CD8-positive, alpha-beta memory T cell (primary cell): ENCODE measurements at places on chromosomes 5 and 9. TPM values are rescaled to one million over a fixed set of nuclear protein-coding genes. Genes with fewer than 3 reads are reported as not detected.

DNA sequence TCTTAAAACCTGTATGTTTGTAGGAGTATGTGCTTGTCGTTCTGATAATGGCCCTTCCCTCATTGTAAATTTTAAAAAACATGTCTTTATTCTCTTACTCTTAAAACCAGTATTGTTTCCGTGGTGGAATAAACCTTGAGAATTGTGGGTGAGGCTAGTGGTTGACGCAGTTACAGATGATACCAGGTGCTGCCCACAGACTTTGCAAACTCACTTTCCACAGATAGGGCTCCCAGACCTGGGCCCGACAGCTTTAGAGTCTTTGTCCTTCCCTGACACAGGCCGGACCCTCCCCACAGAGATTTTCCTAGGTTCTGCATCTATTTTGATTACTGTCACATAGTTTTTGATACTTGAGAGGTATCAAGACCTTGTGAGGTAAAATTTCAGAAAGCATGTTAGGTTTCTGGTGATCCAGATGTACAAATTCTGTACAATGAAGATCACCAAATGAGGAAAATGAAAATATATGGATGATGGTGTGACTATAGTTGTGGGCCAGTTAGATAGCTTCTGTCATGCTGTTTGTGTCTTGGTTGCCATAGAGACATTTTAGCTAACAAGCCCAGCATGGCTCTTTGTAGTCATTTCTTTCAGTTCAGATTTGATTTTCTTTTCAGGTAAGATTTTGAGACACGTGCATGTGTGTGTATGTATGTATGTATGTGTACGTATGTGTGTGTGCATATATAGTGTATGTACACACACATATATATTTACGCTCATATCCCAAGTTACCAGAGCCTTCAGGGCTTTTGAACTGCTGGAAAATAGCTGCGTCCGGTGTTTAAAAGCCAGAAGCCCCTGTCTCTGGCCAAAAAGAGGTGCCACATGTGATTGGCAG is 33.8 kb downstream of the DMRT1 start:
- no peak overlapping the region for H3K27ac ChIP-seq
- no peak overlapping the region for H3K4me3 ChIP-seq
- no peak for DNase-seq
- H3K36me3 ChIP-seq = no peaks in the 10 kb centered on the region
- no peaks in the 10 kb centered on the region for H3K4me1 ChIP-seq

- no peak overlapping the region for H3K4me3 ChIP-seq
- no peak overlapping the region for H3K27ac ChIP-seq
- H3K27me3 ChIP-seq = no peaks in the 10 kb centered on the region
- no peaks in the 10 kb centered on the region for H3K36me3 ChIP-seq
- no peaks in the 10 kb centered on the region for H3K4me1 ChIP-seq
Observed at GRCh38 chr5:14237317-14238086, 94.4 kb downstream of the TRIO start.

GRCh38 chr5:59648038-59648831 is 245.3 kb downstream of the PDE4D start:
- H3K4me3 ChIP-seq = no peak overlapping the region
- no peaks in the 10 kb centered on the region for H3K36me3 ChIP-seq
- no peaks in the 10 kb centered on the region for H3K4me1 ChIP-seq
- no peak for DNase-seq

DNA sequence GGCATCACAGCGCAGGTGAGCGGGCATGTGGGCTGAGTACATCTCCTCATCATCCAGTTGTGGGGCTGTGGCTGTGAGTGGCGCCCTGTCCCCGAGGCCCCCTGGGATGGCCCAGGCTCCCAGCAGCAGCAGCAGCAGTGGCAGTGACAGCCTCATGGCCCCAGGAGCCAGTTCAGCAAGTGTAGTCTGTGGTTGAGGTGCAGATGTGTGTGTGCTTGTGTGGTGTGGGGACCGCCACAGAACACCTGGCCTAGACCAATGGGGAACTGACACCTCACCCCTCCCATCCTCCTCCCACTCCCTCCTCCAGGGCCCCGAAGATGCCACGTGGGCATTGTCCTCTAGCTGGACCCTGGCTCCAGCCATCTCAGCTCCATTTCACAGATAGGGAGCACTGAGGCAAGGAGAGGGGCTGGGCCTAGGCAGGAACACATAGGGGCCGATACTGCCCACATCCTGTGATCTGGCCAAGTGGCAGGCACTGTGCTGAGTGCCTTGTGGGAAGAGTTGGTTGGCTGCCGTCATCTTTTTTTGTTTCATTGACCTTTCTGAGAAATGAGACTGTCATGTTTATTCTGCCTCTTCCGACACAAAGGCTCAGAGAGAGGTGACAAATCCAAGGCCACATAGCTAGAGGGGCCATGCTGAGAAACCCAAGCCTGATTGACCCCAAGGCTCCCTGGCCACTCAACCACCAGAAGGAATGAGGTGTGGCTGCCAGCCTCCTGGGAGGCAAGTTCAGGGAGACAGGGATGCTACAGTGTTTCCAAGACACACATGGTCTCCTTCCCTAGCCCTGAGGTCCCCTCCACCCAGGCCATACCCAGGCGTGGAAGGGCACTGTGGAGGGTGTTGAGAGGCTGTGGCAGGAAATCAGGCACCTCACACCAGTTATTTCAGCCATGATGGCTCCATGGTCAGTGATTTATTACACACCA is at the start of gene MZB1:
Gene MZB1, minus strand, starts transcription at position 213 of the 938 bp plus-strand sequence. Its CDS starts 57 bp downstream, at position 156.
- peak within 1 kb of the TSS; percentile 24 for H3K4me3 ChIP-seq
- DNase-seq = peak; percentile 58
- no peaks in the 10 kb centered on the region for H3K36me3 ChIP-seq
- H3K27ac ChIP-seq = peak within 1 kb of the TSS; percentile 66
- peaks cover 51% of the 10 kb centered on the region for H3K4me1 ChIP-seq

- H3K4me1 ChIP-seq = peaks cover 28% of the 10 kb centered on the region
- no peak overlapping the region for H3K4me3 ChIP-seq
- no peaks in the 10 kb centered on the region for H3K27me3 ChIP-seq
- H3K36me3 ChIP-seq = no peaks in the 10 kb centered on the region
- H3K27ac ChIP-seq = no peak overlapping the region
Observed at GRCh38 chr5:138359621-138360020, 7.1 kb downstream of the KDM3B start.

GOLGA1 gene
- 8.5 TPM for polyA plus RNA-seq

DCP2 gene
- polyA plus RNA-seq = 59.5 TPM

ISL1 gene
- polyA plus RNA-seq = not detected

ESM1 gene
- polyA plus RNA-seq = 1.7 TPM
